ENCODE measurements at places on chromosomes 12 and 14.

DNA sequence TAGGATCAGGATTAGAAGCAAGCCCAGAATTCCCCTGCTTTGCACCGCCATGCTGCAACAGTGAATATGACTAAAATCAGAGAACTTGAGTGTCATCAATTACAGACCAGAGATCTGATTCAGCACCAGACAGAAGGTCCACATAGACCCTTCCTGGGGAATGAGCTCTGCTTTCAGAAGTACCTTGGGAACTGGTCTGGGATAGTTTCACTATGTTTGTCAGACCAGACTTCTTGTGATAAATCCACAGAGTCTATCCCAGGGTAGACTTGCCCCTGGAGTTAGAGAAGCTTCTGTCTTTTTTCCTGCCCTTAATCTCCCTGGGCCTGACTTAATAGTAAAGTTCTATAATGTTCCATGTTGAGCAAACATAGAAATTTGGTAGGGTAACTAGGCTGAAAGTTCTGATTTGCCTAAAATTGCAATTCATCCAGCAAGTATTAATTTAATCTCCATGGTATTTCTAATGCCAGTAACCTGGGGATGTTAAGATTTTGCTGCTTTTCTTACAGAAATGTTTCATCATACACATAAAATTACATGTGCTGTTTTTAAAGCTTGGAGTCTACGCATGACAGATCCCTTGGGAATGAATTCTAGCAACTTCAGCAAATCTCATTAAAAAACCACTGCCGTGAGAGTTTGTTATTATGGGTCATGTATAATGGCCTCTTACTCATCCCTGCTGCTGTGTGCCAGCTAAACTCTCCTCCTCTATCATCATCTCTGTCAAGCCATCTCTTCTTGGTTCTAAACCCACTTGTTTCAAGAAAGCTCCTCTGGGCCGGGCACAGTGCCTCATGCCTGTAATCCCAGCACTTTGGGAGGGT, 61.3 kb upstream of the METAP2 start:
- DNase-seq, result peak; percentile 70

GRCh38 chr14:89000007-89000942, 175.8 kb downstream of the TTC8 start:
- peak; percentile 83 for DNase-seq

DNA sequence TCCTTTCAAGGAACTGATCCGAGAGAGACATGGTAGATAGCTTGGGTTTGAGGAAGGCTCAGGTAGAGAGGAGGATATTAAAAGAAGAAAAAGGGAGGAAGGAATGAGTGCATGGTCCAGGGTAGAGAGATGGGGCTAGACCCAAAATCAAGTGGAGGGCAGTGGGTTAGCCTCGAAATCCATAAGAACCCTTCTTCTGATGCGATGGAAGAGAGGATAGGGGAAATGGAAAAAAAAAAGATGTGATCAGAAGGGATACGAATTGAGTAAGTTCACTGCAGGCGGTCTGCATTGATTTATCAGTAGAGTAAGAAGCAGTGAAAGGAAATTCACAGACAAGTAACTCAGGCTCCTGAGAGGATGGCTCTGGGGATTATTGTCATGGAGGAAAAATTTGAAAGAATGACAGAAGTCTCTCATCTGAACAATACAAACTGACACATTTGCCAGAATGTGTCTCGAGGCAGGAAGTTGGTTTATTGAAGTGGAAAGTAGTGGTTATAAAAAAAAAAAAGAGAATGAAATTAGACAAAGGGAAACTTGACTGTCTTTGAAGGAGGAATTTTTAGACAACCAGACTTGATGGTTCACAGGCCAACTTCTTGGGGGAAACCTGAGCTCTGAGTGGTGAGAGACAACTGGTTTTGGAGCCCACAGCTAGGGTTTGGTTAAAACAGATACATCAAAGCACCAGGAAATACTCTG, 10.2 kb downstream of the PPFIBP1 start:
- DNase-seq, result no peak

DNA sequence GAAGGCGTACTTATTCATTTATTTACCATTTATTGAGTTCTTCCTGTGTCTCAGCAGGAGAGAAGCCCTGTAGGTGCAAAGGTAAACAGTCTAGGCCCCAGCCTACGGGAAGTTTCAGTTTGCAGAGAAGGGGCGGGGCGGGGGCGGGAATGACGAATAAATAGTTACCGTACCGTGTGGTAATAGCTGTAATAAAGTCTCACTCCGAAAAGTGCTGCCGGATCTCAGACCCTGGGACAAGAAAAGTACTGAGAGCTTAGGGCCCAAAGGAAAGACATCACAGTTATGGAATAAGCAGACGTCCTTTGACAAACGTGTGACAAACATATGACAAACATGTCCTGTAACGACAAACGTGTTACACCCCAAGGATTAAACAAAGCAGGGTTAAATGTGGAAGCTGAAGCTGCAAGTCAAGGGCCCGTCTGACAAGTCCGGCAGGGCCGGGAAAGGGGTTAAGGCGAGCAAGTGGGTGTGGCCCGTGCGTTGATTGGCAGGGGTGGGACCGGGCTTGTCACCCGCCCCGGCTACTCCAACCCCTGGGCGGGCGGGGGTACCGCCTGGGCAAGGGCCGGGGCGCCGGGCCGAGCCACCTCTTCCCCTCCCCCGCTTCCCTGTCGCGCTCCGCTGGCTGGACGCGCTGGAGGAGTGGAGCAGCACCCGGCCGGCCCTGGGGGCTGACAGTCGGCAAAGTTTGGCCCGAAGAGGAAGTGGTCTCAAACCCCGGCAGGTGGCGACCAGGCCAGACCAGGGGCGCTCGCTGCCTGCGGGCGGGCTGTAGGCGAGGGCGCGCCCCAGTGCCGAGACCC, at the start of gene LRP10:
Gene LRP10 (plus strand): TSS at position 517 of the 809 bp plus-strand sequence. CDS start 564 bp downstream, outside the sequence.
- peak; percentile 87 for DNase-seq
